ENCODE measurements at places on chromosomes 6 and 20. TPM values are rescaled to one million over a fixed set of nuclear protein-coding genes. Genes with fewer than 3 reads are reported as not detected.

Gene PRPF6
- total RNA-seq = 126 TPM

Gene MYL9
- total RNA-seq = 1.3 TPM

Gene PLN
- not detected for total RNA-seq

Gene PAK5
- total RNA-seq = not detected

Gene TMEM170B
- total RNA-seq = 6.9 TPM

Gene BPI
- not detected for total RNA-seq

Gene CPXM1
- total RNA-seq = 1.2 TPM

Gene SIRPA
- 38.1 TPM for total RNA-seq

Gene CRISP2
- not detected for total RNA-seq

Gene PRSS35
- 1.2 TPM for total RNA-seq

Gene AP5S1
- 24.6 TPM for total RNA-seq

Gene RPL7L1
- total RNA-seq = 73.0 TPM

Gene FRS3
- not detected for total RNA-seq

Gene RANBP9
- total RNA-seq = 62.2 TPM

Gene ZSWIM3
- 14.2 TPM for total RNA-seq

Gene MCCD1
- not detected for total RNA-seq

Gene PGC
- not detected for total RNA-seq

Gene TGM3
- total RNA-seq = not detected

Gene MYT1
- not detected for total RNA-seq

Gene PACRG
- not detected for total RNA-seq

Gene SLC22A2
- total RNA-seq = not detected

Gene CDH26
- not detected for total RNA-seq

Gene HLA-A
- total RNA-seq = 315 TPM

Gene TSBP1
- total RNA-seq = not detected

Gene OOEP
- not detected for total RNA-seq

Gene FILIP1
- 0.03 TPM for total RNA-seq

Gene UBD
- not detected for total RNA-seq

Gene PPIL4
- 42.0 TPM for total RNA-seq

Gene KIAA1755
- total RNA-seq = 1.2 TPM

Gene KIFC1
- total RNA-seq = 36.6 TPM
